ENCODE measurements at places on chromosomes 2 and 18. TPM values are rescaled to one million over a fixed set of nuclear protein-coding genes. Genes with fewer than 3 reads are reported as not detected.

GRCh38 chr2:210546424-210547208 lies 9.8 kb upstream of the CPS1 start:
- no peak for DNase-seq

GRCh38 chr2:133502678-133503077 lies 65.6 kb downstream of the NCKAP5 start:
- DNase-seq, result no peak

TGFA gene
- 116 TPM for total RNA-seq

SIX3 gene
- not detected for total RNA-seq

CTAGE1 gene
- not detected for total RNA-seq

DNA sequence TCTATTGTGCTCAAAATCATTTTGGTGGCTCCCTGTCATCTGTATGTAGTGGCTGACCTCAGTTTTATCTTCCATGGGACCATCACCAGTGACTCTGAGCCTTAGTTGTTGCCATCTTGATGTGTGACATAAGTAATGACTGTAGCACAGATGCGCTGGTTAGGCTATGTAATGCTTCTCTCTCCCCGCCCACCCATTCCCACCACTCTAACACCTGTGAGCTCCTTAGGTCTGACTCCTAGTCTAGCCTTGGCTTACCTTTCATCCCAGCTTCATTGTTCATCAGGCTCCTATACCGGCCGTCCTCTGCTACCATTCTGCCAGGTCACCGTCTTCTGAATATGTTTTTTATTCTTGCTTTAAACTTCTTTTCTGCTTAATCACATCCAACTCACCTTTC lies 17.2 kb downstream of the MYO1B start:
- no peak for DNase-seq

All from Caki2 (cell line).